ENCODE measurements at places on chromosomes 3 and 15. TPM values are rescaled to one million over a fixed set of nuclear protein-coding genes. Genes with fewer than 3 reads are reported as not detected.

DNA sequence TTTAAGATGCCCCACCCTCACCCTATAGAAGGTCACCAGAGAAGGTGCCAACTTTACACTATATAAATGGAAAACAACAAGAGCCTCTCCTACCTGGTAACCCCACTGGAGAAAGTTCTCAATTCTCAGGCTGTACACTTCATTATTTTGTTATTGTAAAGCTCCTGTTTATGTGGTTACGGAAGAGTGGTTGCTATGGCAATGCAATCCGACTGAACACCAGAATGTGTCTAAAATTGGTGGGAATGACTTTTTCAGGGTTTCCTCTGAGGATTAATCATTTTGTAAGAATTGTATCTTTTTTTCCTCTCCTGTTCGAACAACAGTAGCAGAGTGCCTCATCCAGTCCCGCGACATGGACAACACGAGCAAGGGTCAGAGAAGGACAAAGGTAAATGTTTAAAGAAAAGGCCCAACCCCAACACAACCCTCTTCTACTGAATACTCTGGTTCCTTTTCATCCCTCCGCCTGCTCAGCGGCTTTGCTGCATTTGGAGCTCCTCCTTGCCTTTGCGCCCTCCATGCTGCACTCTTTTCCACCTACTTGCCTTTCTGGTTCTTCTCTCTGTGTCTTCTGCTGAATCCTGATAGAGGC, 45.3 kb downstream of the DGKG start:
- no peak for DNase-seq
- H3K27me3 ChIP-seq = no peaks in the 10 kb centered on the region
- H3K27ac ChIP-seq = no peak overlapping the region
- H3K36me3 ChIP-seq = no peaks in the 10 kb centered on the region

The MYH15 gene
- not detected for total RNA-seq

- H3K4me3 ChIP-seq = peak within 1 kb of the TSS; percentile 48
- H3K36me3 ChIP-seq = no peaks in the 10 kb centered on the region
- peak within 1 kb of the TSS; percentile 60 for H3K27ac ChIP-seq
- H3K4me1 ChIP-seq = no peaks in the 10 kb centered on the region
Measured at GRCh38 chr15:83284559-83285283, at the start of gene BNC1. Gene BNC1, minus strand, starts transcription at chr15:83284664. Its CDS starts 36 bp downstream, at chr15:83284628.

GRCh38 chr15:62737551-62737950, 305.0 kb upstream of the TPM1 start:
- H3K27ac ChIP-seq = no peak overlapping the region
- H3K27me3 ChIP-seq = no peaks in the 10 kb centered on the region
- no peak overlapping the region for H3K4me3 ChIP-seq

DNA sequence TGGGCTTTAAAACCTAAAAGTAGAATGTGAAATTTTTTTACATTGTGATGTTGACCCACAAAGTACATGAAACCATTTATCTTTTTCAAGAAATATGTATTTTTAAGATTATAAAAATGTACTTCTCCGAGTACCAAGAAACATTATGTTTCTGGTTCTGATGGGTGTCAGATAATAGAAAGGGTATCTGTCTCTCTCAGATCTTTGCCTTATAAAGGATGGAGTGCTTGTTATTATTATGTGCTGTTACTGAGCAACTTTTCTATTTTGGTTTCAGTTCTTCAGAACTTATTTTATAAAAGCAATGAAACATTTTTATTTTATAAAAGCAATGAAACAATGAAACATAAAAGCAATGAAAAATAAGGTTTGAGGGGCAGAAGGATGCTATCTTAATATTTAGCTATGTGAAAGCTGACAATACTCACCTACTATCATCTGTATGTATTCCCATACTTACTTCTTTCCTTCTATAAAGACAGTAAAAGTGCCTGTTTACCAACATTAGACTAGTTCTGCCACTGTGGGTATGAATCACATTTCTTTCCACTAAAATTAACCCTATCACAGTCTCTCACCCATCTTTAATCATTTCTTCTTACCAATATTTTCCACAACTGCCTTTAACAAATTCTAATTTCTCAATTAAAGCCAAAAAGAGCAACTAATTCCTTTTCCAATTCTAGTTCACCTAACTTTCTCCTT, 540.7 kb upstream of the KCNMB2 start:
- no peaks in the 10 kb centered on the region for H3K36me3 ChIP-seq
- no peaks in the 10 kb centered on the region for H3K4me1 ChIP-seq
- DNase-seq = no peak
- H3K4me3 ChIP-seq = no peak overlapping the region

The PAQR5 gene
- total RNA-seq = 9.1 TPM

GRCh38 chr15:90200534-90201129, 498 bp upstream of the SEMA4B start:
- peak overlapping the region; percentile 89 for H3K4me3 ChIP-seq
- no peak for DNase-seq
- H3K36me3 ChIP-seq = no peaks in the 10 kb centered on the region
- H3K27ac ChIP-seq = peak overlapping the region; percentile 86

- no peaks in the 10 kb centered on the region for H3K36me3 ChIP-seq
- no peaks in the 10 kb centered on the region for H3K27me3 ChIP-seq
- H3K27ac ChIP-seq = no peak overlapping the region
Measured at GRCh38 chr15:70379938-70380883, 282.5 kb upstream of the TLE3 start.

GRCh38 chr15:43314171-43314570, 16.2 kb downstream of the LCMT2 start:
- no peaks in the 10 kb centered on the region for H3K27me3 ChIP-seq
- DNase-seq = no peak
- H3K36me3 ChIP-seq = no peaks in the 10 kb centered on the region
- no peak overlapping the region for H3K4me3 ChIP-seq
- no peaks in the 10 kb centered on the region for H3K4me1 ChIP-seq

GRCh38 chr3:141257961-141258360, 26.3 kb downstream of the PXYLP1 start:
- no peak overlapping the region for H3K4me3 ChIP-seq
- H3K27ac ChIP-seq = no peak overlapping the region
- no peaks in the 10 kb centered on the region for H3K27me3 ChIP-seq
- no peaks in the 10 kb centered on the region for H3K36me3 ChIP-seq
- no peaks in the 10 kb centered on the region for H3K4me1 ChIP-seq

- no peak overlapping the region for H3K27ac ChIP-seq
- no peaks in the 10 kb centered on the region for H3K36me3 ChIP-seq
- H3K4me1 ChIP-seq = peaks cover 9% of the 10 kb centered on the region
- H3K4me3 ChIP-seq = no peak overlapping the region
- H3K27me3 ChIP-seq = no peaks in the 10 kb centered on the region
- DNase-seq = no peak
Measured at GRCh38 chr3:105373383-105373782, 6.7 kb downstream of the ALCAM start.

Data from vagina (tissue), 2 donors.